SJCRH30 (cell line): ENCODE measurements at places on chromosomes 4 and X.

- no peak for DNase-seq
These were observed 101.5 kb downstream of the PDGFC start for GRCh38 chr4:156870131-156870530.

GRCh38 chr4:103692615-103693014, 27.2 kb downstream of the TACR3 start:
- DNase-seq, result no peak

GRCh38 chrX:17976955-17977354, 115.9 kb upstream of the RAI2 start:
- no peak for DNase-seq

DNA sequence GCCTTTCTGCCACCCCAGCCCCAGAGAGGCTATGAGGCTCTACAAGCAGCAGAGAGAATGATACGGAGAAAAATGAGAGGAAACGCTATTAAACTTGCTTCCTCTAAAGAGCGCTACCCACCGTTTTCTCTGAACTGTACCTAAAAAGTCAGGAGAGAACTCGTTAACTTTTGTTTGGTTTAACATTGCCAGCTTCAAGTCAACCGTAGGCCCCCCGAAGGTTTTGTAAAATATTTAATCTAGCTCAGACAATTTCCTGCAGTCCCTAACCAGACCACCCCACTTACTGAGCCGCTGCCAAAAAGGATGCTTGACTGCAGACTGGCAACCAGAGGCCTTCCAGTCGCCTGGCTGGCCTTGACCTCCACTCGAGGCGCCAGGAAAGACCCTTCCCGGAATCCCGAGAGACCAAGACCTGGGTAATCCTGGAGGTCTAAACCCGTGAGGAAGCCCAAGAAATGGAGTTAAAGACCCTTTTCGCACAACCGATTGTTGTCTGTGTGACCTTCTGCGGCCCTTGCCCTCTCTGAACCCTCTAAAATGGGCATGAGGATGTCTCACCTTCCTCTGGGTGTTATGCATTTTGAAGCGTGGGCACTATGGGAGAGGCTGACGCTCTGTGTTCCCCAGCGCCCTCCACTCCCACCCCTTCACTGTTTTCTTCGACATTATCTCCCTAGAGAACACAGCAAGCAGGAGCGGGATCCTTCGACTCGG, 86.3 kb downstream of the BCOR start:
- DNase-seq, result no peak

GRCh38 chr4:81807386-81807785, 335.7 kb upstream of the RASGEF1B start:
- DNase-seq, result no peak

DNA sequence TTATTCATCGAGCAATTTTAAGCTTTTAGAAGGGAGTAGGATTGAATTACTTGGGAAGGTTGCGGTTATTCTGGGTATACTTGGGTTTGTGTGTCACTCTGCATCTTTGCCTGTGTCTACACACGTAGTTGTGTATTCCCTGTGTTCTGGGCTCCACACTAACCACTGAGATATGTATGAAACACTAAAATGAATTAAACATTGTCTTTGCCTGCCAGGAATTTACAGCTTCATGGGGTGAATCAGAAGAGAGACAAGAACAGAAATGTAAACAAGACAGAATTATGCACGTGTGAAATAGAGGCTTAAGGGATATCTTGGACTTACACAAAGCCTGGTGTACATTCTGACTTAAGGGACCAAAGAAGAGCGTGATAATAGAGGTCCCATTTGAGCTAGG, 228.5 kb downstream of the AFF2 start:
- no peak for DNase-seq

- DNase-seq, result no peak
These were observed 52.7 kb upstream of the TMPRSS11F start for GRCh38 chr4:68182382-68182820.

GRCh38 chrX:124902953-124903352, 416.7 kb upstream of the TEX13C start:
- no peak for DNase-seq

DNA sequence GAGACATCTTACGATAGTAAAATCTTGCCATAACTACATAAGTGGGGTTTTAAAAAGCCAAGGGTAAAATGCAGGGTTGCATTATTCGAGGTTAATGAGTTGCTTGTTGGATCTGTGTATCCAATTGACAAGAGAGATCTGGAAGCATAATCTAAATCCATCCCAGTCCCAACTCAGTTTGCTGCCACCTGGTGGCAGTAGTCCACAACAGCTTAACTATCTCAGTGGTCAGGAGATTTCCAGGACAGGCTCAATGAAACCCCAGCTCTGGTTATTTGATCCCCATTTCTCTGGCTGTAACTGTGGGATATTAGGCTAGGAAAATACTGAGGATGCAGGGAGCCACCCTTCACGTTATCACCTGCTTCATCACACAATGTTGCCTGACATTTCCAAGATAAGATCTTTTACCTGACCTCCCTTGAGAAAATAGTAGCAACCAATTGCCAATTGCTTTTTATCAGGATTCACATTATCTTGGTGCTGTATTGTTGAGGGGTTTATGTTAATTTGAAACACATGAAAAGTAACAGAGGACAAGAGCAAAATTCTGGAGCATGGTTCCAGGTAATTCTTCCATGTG, 88.2 kb upstream of the TNIP3 start:
- peak; percentile 62 for DNase-seq

DNA sequence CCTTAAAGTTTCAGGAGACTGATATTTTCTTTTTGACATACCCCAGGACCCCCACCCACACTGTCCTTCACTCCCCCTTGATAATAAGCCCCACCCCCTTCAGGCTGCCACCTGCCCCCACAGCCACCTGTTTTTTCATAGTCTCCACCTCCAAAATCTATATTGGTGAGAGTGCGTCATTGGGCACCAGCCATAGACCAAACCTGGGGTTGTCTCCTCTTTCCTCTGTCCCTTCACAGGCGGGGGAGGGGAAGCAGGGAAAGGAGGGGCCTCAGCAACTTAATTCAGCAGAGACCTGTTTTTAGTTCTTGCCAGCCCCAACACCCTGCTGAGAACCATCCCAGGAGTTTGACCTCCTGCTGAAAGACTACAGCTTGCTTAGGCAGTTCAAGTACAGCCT, 1.1 kb downstream of the ARHGAP36 start:
- DNase-seq, result no peak

DNA sequence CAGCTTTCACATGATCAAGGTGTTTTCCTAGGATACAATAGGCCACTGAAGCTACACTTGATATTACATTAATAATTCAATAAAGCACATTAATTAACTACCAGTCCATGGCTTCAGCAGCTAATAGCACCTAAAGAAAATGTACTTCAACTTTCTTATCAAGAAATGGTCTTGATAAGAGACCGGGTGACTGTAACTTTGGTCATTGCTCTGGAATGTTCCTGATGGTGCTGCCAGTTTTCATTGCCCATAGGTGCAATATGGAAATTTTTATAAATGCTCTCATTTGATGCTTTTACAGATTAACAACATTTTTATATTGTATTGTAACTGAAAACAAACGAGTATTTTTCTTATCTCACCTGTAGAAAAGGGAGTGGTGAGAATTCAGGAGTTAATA, 165.4 kb downstream of the SHROOM3 start:
- DNase-seq, result no peak

GRCh38 chr4:85837439-85837733, 362.4 kb downstream of the ARHGAP24 start:
- DNase-seq, result no peak

- DNase-seq, result no peak
These were observed 39.2 kb upstream of the USP9X start for GRCh38 chrX:41045960-41046567.

- no peak for DNase-seq
These were observed 10.3 kb downstream of the SPATA4 start for GRCh38 chr4:176185051-176185450.

GRCh38 chr4:54475546-54475945, 182.2 kb upstream of the KIT start:
- no peak for DNase-seq

DNA sequence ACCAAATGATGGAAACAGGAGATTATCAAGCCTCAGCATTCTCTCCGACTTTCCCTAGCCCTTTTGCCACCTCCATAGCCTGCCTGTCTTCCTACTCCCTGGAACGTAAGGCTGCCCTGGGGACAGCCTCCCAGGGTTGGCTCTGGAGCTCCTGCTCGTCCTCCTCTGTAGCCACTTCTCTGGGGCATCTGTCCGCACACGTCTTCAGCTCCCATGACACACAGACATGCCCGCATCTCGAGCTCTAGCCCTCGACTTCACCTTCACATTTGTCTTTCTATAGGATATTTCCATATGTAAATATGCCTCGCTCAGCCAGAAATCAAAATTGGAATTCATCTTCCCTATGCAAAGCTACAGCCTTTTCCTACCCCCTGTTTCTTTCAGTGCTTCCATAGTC, 67.7 kb downstream of the TSC22D3 start:
- no peak for DNase-seq

- DNase-seq, result peak; percentile 71
These were observed 774 bp downstream of the ARMCX2 start for GRCh38 chrX:101658661-101659491.

DNA sequence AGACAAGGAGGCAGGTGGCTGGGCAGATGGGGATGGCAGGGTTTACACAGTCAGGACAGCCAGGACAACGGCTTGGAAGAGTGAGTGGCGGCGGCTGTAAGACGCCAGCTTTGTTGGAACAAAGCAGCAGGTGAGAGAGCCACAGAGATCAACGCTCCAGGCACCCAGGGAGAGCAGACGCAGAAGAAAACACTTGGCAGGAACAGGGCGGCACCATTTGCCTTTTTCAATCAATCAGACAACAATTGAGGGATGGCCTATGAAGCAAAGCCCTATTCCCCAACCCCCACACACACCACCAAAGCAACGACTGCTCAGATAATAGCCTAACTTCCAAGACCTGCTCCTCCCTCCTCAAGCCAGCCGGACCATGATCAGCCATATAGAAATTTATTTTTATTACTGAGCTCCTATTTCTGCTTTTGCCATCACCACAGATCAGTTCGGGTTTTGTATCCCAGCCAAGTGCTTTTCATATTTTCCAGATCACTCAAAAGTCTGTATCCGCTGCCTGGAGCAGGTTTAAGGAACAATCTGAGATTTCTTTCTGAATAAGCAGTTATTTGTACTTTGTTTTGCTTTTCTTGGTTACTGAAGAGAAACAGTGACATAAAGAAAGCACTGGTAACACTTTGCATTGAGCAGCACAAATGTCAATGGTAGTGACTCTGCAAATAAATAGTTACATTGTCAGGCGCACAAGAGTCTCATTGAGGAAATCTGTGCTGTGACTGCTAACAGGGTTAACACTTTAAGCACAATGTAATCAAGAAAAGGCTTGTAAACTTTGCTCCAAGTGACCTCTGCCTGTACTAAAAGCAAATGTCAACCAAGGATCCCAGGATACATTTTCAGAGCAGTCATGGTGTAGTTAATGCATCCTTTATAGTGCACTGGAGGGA, 81.8 kb upstream of the RBPJ start:
- peak; percentile 96 for DNase-seq

GRCh38 chrX:120768681-120769080, 107.0 kb downstream of the CT47B1 start:
- DNase-seq, result no peak

DNA sequence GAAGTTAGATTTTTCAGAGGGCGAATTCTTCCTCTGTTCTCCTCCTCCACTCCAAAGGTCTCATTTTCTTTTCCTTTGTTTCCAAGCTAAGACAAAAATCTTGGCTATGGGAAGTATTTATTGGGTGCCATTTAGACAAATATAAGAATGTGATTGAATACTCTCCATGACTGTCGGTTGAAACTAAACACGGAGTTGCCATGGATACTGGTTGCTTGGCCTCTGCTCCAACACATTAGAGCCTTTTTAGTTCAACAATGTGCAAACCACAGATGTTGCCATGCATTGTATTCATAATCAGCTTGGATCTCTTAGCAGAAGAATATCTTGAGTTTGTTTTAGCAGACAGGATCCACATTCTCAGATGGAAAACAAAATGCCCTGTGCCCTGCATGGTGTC, 366.5 kb upstream of the LCORL start:
- DNase-seq, result no peak

DNA sequence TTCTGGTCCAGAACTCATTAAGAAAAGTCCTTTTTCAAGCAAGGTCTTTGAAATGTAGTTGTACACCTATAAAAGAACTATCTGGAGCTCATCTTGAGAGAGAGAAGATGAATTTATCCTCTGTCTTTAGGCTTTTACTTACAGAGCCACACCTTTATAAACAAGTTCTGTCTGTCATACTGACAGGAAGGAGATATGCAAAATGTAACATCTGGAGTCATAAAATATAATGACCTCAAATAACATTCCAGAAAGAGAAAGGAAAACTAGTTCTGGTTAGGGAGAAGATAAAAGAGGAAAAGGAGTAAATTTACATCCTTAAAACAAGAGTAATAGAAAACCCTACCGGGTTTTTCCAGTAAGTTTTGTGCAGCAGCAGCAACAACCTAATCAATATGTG, 1.3 kb downstream of the INPP4B start:
- DNase-seq, result no peak

DNA sequence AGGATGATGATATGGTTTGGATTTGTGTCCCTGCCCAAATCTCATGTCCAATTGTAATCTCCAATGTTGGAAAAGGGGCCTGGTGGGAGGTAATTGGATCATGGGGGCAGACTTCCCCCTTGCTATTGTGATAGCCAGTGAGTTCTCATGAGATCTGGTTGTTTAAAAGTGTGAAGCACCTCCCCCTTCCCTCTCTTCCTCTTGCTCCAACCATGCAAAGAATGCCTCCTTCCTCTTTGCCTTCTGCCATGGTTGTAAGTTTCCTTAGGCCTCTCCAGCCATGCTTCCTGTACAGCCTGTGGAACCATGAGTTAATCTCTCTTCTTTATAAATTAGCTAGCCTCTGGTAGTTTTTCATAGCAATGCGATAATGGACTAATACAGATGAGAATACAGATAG, 19.7 kb upstream of the ALG13 start:
- no peak for DNase-seq

GRCh38 chr4:164614999-164615398, 138.9 kb upstream of the SMIM31 start:
- DNase-seq, result no peak

- DNase-seq, result no peak
These were observed 365.5 kb downstream of the CXXC4 start for GRCh38 chr4:104129243-104129642.

DNA sequence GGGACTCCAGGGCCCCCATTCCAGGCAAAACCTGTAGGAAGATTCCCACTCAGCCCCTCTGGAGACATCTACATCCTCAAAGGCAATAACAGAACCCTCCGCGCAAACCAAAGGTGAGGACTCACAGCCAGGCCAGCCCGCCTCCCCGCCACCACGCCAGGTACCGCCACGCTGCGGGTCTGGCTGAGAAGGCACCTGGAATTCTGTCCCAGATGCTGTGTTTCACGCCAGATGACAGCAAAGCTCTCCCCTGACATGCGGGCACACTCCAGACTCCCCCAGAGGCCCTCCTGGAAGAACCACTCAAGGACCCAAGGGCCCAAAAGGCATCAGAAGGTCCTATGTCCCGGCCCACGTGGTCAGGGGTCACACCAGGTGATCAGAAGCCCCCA, 59.6 kb downstream of the FAM53A start:
- DNase-seq, result no peak

DNA sequence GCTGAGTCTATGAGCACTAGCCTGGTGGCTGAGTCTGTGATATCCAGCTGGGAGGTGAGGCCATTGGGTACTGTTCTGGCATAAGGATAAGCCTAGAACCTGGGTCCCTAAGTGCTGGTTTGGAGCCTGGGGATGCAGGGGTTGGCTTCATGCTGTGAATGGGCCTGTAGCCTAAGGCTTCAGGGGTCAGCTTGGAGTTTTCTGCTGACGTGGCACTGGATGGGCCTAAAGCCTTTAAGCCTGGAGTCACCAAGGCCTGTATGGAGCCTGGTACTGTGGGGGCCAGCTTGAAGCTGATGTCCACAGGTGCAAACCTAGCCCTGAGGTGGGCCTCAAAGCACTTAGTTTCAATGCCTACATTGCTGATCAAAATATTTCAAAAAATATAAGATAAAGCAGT, 979.6 kb upstream of the POU3F4 start:
- DNase-seq, result no peak
